ENCODE measurements at places on chromosomes 4 and X.

- no peak for DNase-seq
Measured at GRCh38 chr4:7759216-7759615, 180.4 kb downstream of the AFAP1 start.

DNA sequence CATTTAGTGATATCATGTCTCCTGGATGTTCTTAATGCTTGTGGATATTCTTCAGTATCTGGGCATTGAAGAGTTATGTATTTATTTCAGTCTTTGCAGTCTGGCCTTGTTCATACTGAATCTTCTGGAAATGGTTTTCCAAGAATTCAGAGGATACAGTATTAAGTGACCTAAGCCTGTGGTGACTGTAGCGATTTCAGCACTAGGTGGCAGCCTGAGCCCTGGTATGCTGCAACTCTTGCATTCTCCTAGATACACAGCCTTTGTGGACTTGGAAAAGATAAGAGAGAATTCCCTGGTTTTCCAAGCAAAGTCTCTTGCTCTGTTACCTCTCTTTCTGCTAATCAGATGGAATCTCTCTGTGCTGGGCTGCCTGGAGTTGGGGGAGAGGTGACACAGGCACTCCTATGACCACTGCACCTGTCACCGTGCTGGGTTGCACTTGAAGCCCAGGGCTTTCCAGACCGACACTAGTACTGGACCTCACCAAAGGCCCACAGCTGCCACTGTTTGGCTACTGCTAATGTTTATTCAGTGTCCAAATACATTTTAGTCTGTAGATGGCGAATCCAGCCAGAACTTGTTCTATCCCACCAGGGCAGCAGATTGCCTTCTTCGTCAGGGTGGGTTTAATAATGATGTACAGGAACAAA is 19.3 kb upstream of the SPIN2A start:
- DNase-seq, result peak; percentile 50

- no peak for DNase-seq
Measured at GRCh38 chrX:28576117-28576516, 11.1 kb upstream of the IL1RAPL1 start.

GRCh38 chr4:124401606-124402005 is 310.9 kb downstream of the ANKRD50 start:
- DNase-seq, result no peak

- DNase-seq, result no peak
Measured at GRCh38 chrX:18649498-18649951, 22.4 kb downstream of the RS1 start.

DNA sequence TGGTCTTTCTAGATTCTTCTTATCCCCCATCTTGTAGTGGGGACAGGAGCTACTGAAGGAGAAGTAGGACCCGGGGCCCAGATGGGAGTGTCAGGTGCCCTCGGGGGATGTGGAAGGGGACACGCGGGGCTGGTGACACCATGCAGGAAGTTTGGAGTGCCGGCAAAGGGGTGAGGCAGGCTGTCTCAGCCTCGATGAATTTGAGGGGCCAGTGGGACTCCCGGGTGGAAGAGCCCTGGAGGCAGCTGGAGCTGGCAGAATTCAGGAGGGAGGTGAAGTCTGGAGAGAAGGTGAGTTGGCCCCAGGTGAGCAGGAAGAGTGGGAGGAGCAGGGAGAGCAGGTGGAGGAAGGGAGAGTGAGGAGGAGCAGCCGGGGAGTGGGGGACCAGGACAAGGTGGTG is 101.7 kb downstream of the CPZ start:
- no peak for DNase-seq

DNA sequence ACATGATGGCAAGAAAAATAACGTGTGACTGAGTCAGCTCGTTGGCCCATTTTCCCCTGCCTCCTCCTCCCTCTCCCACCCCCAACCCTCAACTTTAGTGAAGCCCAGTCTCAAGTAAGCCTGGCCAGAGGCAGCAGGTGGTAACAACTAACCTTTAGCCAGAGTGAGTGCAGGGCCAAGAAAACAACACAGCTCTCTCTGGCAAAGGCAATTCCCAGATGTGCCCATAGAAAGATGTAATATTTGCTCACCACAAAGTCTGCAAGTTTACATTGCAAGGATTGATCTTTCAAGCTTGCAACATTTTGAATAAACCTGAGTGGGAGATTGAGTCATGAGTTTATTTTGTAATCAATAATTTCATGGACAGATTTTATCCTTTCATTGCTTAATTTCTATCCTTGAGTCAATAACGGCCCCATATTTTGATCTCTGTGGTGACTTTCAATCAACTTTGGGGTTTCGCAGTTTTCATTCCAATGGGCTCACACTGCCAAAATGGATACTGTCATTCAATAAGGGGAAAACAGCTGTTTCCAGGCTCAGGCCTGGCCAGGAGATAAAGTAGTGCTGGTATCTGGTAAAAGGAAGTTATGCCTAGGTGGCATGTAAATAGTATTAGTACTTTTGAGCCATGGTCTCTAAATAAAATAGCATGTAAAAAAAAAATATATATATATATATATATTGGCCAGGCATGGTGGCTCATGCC is 130.7 kb upstream of the TMEM164 start:
- peak; percentile 81 for DNase-seq

DNA sequence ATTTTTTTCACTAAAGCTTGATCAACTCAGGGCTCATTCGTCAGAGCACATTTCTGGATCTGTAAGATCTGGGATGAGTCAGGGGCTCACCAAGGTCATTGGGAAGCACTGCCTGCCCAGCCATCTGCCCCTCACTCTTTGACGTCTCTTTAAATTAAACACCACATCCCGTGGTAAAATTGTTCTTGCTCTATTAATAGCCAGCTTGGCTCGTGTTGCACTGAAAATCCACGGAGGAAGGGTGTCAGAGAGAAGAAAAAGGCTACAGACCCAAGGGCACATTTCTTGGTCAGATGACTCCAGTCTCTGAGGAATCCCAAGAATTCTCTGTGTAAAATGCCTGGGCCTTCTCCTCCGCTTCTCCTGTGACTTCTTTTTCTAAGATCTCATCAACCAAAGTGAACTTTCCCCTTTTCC is 45.7 kb upstream of the GATB start:
- peak; percentile 80 for DNase-seq

DNA sequence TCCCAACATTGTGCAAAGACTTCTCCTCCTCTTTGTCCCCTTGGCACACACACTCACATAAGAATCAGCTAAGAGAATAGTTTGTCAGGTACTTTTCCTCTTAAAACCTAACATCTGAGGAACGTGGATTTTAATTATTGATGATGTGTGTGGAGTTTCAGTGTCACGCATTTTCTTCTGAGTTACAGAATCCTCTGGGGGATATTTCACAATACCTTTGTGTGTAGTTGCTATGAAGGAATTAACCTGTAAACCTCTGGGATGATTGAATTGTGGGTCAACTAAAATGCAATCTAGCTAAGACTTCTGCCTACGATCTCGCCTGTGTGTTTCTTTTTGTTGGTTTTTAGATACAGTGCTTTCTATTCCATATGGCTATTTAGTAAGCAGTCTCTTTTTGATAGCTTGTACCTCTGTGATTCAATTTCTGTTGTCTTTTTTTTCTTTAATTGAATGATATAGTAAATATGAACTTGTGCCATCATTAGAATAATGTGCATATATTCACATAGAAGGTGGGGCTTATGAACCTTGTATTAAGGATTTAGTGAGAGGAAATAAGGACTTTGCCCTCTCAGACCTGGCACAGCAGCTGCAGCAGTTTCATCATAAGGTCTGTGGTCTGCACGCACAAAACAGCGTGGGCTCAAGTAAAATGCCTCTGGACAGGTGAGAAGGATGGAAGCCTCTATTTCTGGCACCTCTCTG is 99.2 kb downstream of the TSPAN7 start:
- no peak for DNase-seq

DNA sequence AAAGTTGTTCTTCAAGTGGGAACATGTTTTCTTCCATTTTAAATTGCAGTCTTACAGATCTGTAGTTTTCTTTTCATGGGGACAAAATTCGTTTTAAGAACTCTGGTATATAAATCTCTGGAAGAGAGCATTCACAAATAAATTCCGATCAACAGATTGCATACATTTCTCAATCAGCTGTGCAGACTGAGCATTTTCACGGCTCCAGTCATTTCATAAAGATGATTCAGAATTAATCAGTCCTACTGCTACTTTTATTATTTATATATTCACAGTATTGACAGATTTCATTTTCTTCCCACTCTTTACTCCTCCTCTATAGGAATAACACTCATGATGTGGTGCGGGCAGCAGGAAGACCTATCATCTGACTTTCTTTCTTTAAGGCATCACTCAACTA is 534.9 kb upstream of the FTHL17 start:
- DNase-seq, result no peak

- no peak for DNase-seq
Measured at GRCh38 chrX:49925176-49925575, 2.8 kb downstream of the CLCN5 start.

DNA sequence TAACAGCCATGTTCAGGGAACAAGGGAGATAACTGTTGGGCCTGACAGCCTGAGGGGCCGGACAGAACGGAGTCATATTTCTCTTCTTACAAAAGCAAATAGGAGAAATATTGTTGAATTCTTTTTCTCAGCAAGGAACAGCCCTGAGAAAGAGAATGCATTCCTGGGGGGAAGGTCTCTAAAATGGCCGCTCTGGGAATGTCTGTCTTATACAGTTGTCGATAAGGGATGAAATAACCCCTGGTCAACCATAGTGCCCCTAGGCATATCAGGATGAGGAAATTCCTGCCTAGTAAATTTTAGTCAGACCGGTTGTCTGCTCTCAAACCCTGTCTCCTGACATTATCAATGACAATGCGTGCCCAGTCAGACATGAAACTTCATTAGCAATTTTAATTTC is 1925.5 kb downstream of the PCDH7 start:
- no peak for DNase-seq

All from fibroblast of the aortic adventitia (primary cell).